ENCODE measurements at places on chromosomes 1 and 21. TPM values are rescaled to one million over a fixed set of nuclear protein-coding genes. Genes with fewer than 3 reads are reported as not detected.

FOXO6 gene
- 2.8 TPM for total RNA-seq

DNA sequence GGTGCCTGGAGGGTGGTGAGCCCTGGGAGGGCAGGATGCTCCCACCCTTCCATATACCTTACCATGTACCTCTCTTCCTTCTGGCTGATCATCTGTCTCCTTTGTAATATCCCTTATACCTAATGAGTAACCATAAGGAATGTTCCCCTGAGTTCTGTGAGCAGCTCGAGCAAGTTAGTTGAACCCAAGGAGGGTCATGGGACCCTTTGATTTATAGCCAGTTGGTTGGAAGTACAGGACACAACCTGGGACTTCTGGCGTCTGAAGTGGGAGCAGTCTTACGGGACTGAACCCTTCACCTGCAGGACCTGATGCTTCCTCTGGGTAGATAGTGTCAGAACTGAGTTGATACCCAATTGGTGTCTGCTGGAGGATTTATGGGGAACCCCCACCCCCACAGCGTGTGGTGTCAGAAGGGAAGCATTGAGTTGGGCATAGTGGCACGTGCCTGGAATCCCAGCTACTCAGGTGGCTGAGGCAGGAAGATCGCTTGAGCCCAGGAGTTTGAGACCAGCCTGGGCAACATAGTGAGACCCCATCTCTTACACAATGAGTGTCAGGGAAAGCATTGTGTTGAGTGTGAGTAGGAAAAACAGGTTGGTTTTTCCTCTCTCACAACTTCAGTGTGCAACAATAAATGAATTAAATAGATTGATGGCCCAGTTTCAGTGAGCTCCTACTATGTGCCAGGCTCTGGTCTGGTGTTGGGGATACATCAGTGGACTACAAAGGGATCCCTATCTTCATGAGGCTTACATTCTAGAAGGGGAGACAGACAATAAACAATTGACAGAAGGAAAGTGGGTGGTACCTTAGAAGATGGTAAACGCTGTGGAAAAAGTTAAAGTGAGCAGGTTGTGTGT is 16.0 kb downstream of the DNAJC16 start:
- no peaks in the 10 kb centered on the region for H3K4me1 ChIP-seq
- no peak for DNase-seq
- H3K27ac ChIP-seq, result no peak overlapping the region
- H3K36me3 ChIP-seq, result peaks cover 18% of the 10 kb centered on the region
- H3K27me3 ChIP-seq, result no peaks in the 10 kb centered on the region

DNA sequence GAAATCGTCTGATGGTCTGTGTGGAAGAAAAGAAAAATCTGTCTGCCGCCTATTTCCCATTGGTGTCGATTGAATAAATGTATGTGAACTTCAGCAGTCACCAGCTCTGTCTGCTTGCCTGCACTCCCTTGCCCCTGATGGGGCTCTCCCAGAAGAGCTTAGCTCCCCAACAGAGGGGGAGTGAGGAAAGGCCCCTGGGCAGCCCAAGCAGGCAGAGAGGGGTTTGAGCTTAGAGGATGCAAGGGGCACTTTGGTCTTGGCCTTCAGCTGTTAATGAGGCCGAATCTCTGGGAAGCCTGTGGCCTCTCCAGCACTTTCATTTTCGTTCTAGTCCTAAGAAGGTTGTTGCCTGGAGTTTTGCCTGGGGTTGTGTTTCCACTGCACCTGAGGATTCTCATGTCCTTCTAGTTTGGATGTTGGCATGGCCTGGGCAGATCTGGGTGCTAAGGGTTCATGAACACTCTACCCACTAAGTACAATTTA is 2.8 kb downstream of the FOXD2 start:
- no peaks in the 10 kb centered on the region for H3K36me3 ChIP-seq
- peaks cover 16% of the 10 kb centered on the region for H3K27me3 ChIP-seq
- DNase-seq, result no peak
- H3K27ac ChIP-seq, result no peak overlapping the region
- H3K4me3 ChIP-seq, result no peak overlapping the region

DNA sequence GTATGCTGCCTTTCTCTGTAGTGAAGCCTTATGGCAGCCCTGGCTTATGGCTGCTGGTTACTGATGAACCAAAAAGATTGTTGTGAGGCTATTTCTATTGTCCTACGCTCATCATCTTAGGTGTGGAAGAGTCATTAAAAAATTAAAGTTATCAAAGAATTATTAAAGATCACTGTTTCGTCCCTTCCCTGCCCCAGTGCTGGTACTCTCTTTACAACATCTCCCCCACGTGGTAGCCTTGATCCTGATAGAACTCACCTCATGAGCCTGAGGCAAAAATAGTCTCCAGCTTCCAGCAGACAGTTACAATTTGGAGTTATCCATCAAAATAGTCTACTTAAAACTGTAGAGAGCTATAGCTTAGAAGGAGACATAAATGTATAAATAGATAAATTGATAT is 201.5 kb downstream of the S1PR1 start:
- H3K27me3 ChIP-seq, result peaks cover 11% of the 10 kb centered on the region
- H3K4me1 ChIP-seq, result peaks cover 4% of the 10 kb centered on the region
- no peak for DNase-seq

- H3K36me3 ChIP-seq, result no peaks in the 10 kb centered on the region
- no peak overlapping the region for H3K27ac ChIP-seq
- H3K4me3 ChIP-seq, result no peak overlapping the region
- DNase-seq, result no peak
- no peaks in the 10 kb centered on the region for H3K27me3 ChIP-seq
These were observed 17.7 kb downstream of the CLDN17 start for GRCh38 chr21:30148906-30149305.

UTS2 gene
- not detected for total RNA-seq
